ENCODE measurements at places on chromosomes 6 and 20. TPM values are rescaled to one million over a fixed set of nuclear protein-coding genes. Genes with fewer than 3 reads are reported as not detected.

Gene C2
- total RNA-seq: 0.42 TPM

DNA sequence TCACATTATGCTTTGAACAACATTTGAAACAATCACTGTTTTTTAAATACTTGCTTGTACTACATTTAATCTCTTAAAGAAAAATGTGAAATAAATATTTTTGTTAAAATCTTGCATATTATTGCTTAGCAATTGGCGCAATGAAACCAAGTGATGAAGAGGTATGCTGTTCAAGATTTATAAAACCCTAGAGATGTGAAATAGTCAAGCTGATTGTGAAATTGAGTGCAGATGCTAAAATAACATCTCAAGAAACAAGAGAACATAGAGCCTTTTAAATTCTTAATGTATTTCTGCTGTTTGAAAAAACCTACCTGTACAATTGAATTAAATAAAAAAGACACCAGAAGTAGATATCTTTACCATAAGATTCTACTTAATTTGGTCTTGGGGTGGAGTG is 179.2 kb upstream of the MCHR2 start:
- DNase-seq: no peak

DNA sequence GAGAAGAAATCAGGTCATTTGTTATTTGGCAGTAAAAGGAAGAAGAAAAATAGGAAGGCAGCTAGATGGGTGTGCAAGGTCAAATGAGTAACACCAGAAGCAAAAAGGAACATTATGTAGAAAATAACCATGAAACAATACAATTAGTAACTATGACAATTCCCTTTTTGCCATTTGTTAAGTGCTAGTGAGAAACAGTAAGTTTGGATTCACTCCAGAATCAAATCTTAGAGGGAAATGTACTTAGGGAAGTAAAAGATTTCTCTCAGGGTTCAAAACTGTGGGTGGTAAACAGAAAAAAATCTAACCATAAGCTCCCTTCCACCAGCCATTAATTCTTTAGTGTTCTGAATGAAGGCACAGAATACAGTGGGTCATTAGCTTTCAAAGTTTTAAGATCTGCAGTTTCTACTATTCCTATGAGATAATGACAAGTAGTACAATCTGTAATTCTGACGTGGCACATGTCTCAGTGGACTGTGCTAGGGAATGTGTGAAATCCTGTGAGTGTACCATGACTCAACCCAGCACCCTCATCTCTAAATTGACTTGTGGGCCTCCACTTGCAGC is 17.1 kb downstream of the REPS1 start:
- DNase-seq: no peak

- DNase-seq: no peak
Measured at GRCh38 chr6:18395856-18396197, 8.7 kb downstream of the RNF144B start.

Gene WFDC10B
- total RNA-seq: not detected

GRCh38 chr6:168102315-168102985 is 23.4 kb upstream of the FRMD1 start:
- no peak for DNase-seq

DNA sequence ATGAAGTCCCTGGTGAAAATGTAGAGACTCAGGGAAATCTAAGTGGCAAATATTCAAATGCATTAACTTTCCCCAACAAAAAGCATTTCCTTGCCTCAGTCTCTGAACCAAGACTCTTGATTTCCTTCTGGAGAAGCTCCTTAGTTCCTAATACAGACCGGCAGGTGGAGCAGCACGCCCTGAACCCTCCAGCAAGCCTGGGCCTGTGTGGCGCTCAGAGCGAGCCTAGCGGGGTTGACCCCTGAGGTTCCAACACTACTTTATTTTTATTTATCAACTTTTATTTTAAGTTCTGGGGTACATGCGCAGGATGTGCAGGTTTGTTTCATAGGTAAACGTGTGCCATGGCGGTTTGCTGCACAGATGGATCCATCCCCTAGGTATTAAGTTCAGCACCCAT is 50.8 kb downstream of the PACRG start:
- no peak for DNase-seq

DNA sequence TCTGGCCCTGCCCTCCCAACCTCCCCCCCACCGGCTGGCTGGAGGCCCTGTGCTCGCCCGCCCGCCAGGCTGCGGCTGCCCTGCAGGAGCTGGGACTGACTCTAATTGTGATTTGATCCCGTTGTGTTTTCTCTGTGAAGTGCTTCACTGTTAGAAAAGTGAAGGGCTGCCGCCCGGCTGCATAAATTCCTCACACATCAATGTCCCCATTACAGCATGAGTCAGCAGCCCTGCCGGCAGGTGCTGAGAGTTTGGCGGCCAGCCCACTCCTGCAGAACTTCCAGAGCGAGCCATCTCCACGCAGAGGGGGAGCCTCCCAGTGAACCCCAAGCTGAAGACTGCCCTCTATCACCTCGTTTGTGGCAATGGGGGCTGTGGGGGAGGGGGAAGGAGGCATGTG is 137.9 kb downstream of the DLL1 start:
- peak; percentile 24 for DNase-seq

Gene SLX4IP
- 7.4 TPM for total RNA-seq
